ENCODE measurements at places on chromosomes 5 and 9. TPM values are rescaled to one million over a fixed set of nuclear protein-coding genes. Genes with fewer than 3 reads are reported as not detected.
A peak's percentile ranks its signal among the peaks of the same experiment; 100 is the strongest.

- DNase-seq, result no peak
These were observed 32.1 kb downstream of the SEMA4D start for GRCh38 chr9:89465726-89466308.

BARX1 gene
- total RNA-seq, result not detected

SLC44A1 gene
- total RNA-seq, result 15.9 TPM

- no peak for DNase-seq
These were observed 170.5 kb downstream of the NNT start for GRCh38 chr5:43773478-43773844.

TEX53 gene
- not detected for total RNA-seq

GRCh38 chr5:132431632-132432031 lies 58.9 kb downstream of the IRF1 start:
- no peak for DNase-seq

DNA sequence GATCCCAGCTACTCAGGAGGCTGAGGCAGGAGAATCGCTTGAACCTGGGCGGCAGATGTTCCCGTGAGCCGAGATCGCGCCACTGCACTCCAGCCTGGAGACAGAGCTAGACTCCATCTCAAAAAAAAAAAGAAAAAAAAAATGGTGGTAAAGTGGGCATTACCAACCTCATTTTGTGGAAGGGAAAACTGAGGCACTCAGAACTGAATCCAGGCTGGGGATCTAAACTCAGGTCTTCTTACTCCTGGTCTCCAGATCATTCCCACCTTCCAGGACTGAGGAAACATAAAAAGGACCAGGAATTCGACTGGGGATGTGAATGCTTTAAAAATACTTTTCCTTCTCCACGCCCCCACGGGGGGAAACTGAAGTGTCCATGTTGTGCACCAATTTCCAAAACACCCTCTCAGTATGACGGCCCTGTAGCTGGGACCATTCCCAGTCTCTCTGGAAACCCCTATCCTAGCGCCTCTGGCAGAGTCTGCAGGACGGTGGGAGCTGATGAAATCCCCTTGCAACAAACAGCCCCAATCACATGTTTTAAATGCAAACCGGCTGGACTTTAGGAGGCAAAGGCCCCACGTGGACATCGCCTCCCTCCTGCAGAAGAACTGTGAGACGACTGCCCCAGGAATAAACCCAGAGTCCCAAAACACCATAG lies 8.9 kb upstream of the AKNA start:
- DNase-seq, result no peak

ADAMTS19 gene
- total RNA-seq, result 0.36 TPM

- no peak for DNase-seq
These were observed 5.3 kb downstream of the ELAVL2 start for GRCh38 chr9:23820451-23821374.

TAF11L9 gene
- total RNA-seq, result not detected

KIF20A gene
- not detected for total RNA-seq

OLFM1 gene
- total RNA-seq, result 8.5 TPM

UBE2B gene
- total RNA-seq, result 86.1 TPM

GRCh38 chr9:126985870-126986498 lies 71.4 kb downstream of the RALGPS1 start:
- peak; percentile 74 for DNase-seq

DNA sequence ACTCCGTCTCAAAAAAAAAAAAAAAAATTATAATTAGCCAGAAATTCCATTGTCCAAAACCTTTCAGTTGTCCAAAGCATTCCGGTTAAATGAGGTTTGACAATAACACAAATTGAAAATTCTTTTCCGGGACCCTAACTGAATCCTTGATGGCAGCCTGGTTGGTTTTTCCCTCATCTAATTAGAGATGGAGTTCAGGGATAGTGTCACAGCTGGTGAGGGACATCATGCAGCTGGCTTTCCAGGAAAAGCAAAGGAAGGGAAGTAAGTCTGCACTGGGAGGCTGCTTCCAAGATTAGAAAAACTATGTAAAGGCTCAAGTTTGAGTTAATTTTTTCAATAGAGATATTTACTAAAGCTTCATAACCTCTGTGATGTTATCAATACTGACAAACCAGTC lies 195.4 kb downstream of the ADAMTS12 start:
- no peak for DNase-seq

DNA sequence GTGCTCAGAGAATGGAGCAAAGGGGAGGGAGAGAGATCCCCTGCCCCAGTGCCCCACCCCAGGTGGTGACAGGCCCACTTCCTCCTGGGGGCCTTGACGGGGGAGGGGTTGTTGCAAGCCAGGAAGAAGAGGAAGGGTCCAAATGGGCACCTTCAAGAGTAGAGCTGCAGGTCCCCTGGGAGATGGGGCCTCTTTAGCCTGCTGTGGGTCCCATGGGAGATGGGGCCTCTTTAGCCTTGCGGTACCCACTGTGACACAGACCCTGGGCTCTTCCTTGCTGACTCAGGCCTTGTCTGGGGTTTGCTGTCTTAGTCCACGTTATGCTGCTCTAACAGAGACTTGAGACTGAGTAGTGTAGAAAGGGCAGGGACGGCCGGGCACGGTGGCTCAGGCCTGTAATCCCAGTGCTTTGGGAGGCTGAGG lies 9.6 kb upstream of the TOR4A start:
- no peak for DNase-seq

GRCh38 chr9:134962973-134963364 lies 45.3 kb upstream of the FCN1 start:
- DNase-seq, result no peak

SPINK4 gene
- total RNA-seq, result not detected

DNA sequence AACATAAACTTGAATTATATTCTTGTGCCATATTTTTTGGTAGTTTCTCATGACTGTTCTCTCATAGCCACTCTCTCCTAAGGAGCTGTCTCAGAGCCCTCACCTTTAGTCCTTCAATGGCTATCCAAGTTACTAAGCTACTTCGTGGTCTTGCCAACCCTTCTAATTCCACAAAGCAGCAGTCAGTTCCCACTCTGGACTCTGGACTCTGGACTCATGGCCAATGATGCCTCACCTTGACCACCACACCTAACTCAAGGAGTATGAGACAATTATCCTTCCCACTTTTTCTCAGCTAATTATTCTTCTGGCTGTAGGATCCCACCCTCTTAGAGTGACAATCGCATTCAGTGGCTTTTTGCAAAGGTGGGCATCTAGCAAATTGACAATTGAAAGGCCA lies 42.2 kb downstream of the TUSC1 start:
- no peak for DNase-seq

DNA sequence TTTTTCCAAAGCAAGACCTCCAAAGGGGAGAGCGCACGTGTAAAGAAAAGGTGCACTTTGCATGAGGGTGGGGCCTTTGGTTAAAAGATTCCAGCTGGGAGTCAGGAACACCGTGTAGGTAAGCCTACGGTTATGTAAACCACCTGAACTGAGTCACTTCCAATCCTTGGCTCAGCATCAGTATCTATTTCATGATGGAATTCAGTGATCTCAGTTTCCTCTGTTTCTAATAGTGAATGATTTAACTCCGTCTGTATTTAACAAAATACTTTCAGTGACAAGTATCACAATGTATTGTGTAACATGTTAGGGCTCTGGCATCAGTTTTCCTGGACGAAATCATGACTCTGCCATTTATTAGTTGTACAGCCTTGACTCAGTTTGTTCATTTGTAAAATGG lies 1.3 kb upstream of the SVEP1 start:
- DNase-seq, result no peak

DNA sequence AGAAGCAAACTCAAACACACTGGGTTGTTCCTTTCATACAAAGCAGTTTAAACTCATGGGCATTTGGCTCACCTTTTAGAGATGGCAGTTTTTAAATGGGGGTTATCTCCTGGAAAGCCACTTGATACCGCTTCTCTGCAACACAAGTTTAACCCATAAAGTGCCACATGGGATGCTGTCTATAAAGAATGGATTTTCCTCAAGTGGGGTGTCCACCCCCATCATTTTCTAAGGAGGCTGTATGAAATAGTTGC lies 528 bp upstream of the TRPM3 start:
- DNase-seq, result no peak

GRCh38 chr5:175107865-175108264 lies 336.1 kb downstream of the DRD1 start:
- DNase-seq, result no peak

DNA sequence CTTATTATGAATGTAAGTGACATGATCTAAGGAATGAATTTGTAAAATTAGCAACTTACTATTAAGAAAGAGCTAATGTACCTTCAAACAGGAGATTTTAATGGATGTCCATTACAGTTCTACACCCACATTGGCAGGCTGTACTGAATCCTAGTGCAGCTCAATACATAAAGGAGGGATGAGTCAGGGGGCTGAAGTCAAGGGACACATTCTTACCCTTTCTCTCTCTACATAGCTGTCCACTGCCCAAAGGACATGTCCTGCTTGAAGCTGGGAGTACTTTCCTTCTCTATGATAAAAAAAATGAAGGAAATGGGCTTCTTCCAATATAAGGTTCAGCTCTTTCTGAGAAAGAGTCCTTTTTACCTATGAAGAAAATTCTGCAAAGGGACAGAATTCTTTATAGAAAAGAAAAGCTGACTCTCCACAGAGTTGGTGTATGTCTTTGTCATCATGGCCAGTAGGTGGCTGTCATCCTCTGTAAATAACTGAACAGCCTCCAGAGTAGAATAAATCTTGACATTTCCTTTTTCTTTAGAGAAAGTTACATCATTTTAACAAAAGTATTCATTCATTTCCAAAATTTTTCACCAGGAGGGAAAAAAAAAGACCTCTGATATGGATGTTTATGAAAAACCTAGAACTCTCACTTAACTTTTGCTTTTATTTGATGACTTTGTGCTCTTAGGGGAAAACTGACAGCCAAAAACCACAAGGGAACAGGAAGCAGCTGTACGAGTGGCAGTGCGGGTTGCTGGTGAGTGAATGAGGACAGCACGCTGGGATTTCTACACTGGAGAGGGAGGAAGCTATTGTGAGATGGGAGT lies 13.1 kb upstream of the IFNA14 start:
- peak; percentile 24 for DNase-seq

DNA sequence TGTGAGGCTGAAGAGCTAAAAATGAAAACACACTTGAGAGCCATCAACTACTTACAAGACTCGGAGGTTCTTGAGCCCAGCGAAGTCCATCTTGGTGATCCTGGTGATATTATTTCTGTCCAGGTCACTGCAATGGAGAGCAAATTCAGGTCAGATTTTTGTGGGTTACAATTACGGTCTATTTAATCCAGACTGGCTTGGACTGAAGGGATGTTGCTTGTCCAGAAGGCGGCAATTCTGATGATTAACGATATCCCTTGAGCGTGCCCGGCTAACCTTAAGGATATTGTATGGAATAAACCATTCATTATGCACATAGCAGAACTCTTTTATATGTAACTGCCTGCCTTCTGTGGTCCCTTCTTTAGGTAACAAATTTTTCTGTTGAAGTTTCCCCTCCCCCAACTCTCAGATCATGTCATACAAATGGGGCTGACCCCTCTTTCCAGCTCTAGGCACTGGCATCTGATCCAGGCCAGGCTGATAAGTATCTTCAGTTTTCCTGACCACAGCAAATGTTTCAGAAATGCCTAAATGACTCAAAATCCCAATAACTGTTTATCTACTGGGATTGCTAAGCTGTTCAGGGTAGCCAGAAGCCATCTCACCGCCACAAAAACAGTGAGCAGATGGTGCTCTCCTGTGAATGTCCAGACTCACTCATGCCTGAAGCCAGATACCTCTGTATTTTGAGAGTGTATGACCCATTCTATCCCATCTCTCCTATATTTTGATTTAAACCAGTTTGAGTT lies 49.4 kb downstream of the SLIT3 start:
- DNase-seq, result no peak

GRCh38 chr9:127803507-127804352 lies 1.0 kb downstream of the FPGS start:
- DNase-seq, result peak; percentile 79

GRCh38 chr5:72818866-72819534 lies 2.5 kb downstream of the TNPO1 start:
- DNase-seq, result peak; percentile 67

GRCh38 chr5:78597974-78598371 lies 50.6 kb downstream of the LHFPL2 start:
- no peak for DNase-seq

GRCh38 chr9:82539856-82540579 lies 522.9 kb downstream of the RASEF start:
- no peak for DNase-seq

- DNase-seq, result no peak
These were observed 33.1 kb upstream of the NTRK2 start for GRCh38 chr9:84636436-84636835.

DNA sequence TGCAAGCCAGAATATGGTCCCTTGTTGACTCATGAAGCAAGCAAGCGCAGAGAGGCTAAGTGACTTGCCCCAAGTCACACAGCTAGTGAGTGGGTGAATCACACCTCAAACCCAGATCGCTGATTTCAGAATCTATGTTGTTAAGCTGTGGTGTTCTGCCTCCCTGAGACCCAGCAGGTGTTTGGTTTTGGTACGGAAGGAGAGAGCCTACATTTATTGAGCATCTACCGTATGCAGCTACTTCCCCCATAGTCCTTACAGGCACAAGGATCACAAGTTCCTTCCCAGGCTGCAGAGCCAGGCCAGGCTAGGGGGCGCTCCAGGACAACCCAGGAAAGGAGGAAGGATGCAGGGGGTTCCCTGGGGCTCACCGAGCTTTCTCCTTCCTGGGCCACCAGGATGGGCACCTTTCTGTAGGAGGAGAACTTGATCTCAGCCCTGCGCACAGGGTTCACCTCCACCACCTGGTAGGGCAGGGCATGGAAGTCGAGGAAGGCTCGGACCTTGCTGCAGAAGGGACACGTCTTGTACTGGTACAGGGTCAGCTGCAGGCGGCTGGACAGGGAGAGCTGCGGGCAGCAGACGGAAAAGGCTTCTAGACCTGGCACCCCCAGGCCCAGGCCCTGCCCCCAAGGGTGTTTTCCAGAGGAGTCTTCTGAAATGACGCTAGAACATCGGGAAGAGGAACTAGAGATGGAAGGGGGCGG lies 2.5 kb downstream of the PTGES2 start:
- no peak for DNase-seq

DNA sequence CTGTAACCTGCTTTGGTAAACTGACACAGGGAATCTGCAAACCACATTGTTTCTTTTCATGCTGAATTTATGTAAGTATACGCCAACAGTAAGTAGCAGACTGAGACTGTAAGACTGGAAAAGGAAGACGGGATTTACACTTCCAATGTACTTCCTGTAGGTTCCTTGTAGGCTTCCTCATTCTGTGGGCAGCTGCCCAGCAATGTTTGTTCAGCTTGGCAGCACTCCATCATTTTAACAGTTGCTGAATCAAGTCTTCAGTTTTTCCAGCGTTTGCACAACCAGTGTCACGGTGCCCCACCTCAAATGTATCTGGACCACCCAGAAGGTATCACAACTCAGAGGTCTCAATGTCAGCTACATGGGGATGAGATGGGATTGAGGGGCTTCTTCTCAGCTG lies 232.6 kb downstream of the PRDM9 start:
- DNase-seq, result no peak

DNA sequence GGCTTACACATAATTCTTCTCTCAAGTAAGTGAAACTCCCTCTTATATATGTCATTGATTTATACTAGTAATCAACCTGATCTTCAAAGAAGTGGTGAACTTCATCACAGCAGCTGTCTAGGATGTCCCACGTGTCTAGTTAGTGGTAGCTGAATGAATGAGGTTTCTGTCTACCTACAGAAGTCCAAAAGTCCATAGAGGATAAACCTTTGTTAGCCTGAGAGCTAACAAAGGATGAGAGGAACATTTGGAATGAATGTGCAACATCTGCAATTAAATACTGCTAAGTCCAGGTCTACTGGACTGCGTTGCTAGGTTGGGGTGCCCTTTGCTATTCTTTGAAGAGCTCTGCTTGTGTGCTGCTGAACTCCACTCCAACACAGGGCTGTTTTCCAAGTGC lies 213.8 kb upstream of the DAP start:
- no peak for DNase-seq

PCDHGB4 gene
- 0.88 TPM for total RNA-seq

EXOC3 gene
- 44.3 TPM for total RNA-seq

- DNase-seq, result no peak
These were observed 22.3 kb downstream of the RIC1 start for GRCh38 chr9:5651246-5651645.

PIP5KL1 gene
- not detected for total RNA-seq
